HT-29 (cell line): ENCODE measurements at places on chromosomes 16 and 17.
A peak's percentile ranks its signal among the peaks of the same experiment; 100 is the strongest.

DNA sequence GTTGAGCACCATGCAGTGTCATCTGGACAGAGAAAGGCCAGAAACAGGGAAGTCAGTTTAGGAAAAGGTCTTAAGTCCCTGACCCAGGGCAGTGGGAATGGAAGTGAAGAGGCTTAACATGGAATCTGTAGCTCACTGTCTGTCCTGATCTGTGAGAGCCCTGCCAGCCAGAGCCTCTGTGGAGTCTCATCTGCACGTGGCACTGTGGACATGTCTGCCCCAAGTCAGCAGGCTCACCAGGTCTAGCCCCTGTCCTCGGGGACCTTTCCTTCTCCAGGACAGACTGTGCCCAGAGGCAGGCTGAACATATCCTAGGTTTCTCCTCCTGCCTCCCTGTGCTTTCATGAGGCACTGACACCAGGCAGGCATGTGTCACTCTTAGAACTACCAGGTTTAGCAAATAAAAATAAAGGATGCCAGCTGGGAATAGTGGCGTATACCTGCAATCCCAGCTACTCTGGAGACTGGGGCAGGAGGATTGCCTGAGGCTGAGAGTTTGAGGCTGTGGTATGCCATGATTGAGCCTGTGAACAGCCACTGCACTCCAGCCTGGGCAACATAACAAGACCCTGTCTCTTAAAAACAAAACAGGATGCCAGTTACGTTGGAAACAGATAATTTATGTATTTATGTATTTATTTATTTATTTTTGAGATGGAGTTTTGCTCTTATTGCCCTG, 22.4 kb downstream of the UNK start:
- DNase-seq = no peak

DNA sequence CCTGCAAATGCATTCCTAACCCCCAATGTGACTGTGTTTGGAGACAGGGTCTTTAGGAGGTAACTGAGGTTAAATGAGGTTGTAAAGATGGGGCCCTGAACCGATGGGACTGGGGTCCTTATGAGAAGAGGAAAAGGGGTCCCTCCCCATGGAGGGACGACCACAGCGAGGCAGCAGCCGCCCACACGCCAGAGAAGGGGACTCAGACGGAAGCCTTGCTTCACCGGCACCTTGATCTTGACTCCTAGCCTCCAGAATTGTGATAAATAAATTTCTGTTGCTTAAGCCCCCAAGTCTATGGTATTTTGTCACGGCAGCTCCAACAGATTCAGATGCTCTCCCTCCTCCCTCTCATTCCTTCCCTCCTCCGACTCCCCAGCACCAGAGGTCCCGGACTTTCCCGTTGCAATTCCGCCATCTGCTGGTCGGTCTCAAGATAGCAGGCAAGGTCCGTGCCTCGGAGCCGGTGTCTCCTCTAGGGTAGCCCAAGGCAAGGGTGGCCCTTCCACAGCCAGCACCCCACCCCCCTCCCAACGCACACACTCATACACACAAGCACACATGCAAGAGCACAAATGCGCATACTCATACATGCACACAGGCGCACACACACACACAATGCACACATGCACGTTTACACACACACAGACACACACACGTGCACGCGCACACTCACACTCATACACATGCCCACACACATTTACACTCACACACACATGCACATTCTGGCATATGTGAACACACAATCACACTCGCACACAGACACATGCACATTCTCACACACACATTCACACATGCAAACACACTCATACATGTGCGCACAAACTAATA, 23.1 kb upstream of the C16orf78 start:
- DNase-seq = peak; percentile 64

GRCh38 chr16:1614456-1615102, 2.4 kb downstream of the CRAMP1 start:
- DNase-seq = peak; percentile 37

- DNase-seq = no peak
Observed at GRCh38 chr16:9407206-9407758, 315.8 kb downstream of the HAPSTR1 start.
